ENCODE measurements at places on chromosomes 12 and 14. TPM values are rescaled to one million over a fixed set of nuclear protein-coding genes. Genes with fewer than 3 reads are reported as not detected.

ACSM4 gene
- 1.3 TPM for polyA plus RNA-seq

OTX2 gene
- 0.50 TPM for polyA plus RNA-seq

CAPRIN2 gene
- 43.7 TPM for polyA plus RNA-seq

KLHDC1 gene
- polyA plus RNA-seq: 7.6 TPM

KRT79 gene
- polyA plus RNA-seq: not detected

STAT2 gene
- polyA plus RNA-seq: 57.0 TPM

RNASE7 gene
- 0.24 TPM for polyA plus RNA-seq

DNA sequence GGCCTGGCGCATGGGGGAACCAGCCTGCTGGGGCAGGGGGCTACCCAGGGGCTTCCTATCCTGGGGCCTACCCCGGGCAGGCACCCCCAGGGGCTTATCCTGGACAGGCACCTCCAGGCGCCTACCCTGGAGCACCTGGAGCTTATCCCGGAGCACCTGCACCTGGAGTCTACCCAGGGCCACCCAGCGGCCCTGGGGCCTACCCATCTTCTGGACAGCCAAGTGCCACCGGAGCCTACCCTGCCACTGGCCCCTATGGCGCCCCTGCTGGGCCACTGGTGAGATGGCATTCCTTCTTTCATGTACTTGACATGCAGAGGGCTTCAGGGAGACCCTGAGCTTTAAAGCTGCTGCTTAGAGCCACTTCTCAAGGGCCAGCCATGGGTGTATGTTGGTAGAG is 9.0 kb downstream of the LGALS3 start:
- DNase-seq: no peak

GRCh38 chr12:86137936-86138335 is 118.3 kb downstream of the MGAT4C start:
- DNase-seq: no peak

- DNase-seq: no peak
These were observed 113.1 kb upstream of the OVCH1 start for GRCh38 chr12:29610473-29611170.

DNA sequence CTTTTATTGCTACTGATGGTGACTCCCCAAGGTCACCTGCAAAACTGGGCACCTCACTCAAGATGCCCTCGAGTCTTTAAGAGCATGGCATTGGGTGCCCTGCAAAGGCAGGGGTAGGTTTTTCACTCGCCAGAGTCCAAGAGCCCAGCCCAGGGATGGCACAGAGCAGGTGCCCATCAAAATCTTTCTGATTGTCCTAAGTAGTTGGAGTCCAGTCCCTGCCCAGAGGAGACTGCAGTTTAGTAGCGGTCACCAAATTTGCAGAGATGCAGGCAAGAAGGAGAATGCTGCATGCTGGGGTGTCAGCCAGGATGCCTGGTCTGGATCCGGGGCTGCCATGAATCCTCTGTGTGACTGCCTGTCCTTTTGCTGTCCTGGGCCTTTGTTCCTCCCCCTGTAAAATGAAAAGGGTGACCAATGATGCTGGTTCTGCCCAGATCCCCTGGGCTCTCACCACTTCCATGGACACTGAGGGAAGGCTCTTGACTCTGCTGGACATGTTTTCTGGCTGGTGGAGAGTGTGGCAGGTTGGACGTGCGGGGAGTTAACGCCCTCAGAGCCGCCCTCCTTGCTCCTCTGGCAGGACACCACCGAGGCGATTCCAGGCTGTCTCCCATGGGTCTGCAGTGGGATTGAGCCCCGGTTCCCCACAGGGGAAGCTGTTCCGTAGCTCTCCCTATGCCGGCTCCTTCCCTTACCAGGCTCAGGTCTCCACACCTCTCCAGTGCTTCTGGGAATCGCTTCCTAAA is 41.3 kb downstream of the DLK1 start:
- DNase-seq: no peak

DNA sequence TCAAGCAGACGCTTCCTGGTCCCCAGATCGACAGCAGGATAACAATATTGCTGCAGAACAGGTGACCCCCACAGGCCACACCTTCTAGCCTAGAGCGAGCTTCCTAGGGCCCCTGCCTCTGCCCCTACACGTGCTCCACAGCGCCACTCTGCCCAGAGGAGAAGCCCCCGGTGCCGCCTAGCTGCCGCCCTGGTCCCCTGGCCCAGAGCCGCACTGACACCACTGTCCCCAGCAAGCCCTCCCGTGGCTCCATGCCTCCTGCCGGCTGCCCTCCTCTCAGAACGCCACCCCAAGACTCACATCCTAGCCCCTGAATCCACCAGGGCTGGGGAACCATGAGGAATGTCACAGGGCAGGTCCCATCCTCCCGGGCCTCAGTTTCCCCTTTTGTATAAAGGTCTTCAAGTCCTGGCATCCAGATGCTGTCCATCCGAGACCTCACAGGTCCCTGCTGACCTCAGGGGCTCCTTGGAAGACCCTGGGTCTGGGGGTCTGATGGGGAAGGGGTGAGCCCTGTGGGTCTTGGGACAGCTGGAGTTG is 31.0 kb downstream of the JAG2 start:
- DNase-seq: no peak

DNA sequence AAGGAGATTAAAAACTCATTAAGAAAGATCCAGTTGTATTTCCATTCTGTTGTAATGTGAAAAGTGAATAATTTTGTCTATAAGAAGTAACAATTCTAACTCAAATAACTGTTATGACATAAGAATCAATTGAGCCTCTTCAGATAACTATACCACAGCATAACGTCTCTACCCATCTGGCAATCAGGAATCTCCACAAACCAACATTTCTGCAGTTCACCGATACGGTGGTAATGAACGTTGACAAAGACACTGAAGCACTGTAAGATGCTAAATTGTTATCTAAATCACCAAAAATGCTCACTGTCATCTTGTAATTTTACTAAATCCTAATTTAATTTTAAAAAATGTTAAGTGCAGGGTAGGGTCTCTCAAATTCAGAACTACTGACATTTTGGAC is 130.9 kb upstream of the USP15 start:
- no peak for DNase-seq

- no peak for DNase-seq
These were observed 711 bp downstream of the MARS1 start for GRCh38 chr12:57488402-57489156.

DNA sequence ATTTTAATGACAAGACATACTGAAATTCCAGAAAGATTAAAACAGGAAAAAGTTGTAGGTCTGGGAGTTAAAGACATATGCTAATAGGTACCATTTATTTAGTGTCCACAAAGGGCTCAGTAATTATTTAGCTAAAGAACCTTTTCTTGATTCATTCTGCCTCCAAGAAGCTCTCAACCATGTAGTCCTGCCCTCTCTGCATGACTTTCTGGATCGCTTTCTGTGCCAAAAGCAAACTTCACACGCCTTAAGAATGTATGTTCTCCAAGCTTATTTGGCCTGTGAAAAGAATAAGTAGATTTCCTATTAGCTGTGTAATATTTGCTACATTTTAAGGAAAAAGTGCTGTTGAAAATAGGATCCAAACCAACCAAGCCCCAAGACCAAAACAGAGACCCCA is 291.7 kb downstream of the C12orf75 start:
- no peak for DNase-seq

GRCh38 chr12:25151476-25151875 is 43.5 kb downstream of the DNAI7 start:
- DNase-seq: no peak

GRCh38 chr12:14068961-14069360 is 87.6 kb upstream of the GRIN2B start:
- no peak for DNase-seq
